Fibroblast of skin of right biceps (primary cell): ENCODE measurements at places on chromosomes 11 and 22.
A peak's percentile ranks its signal among the peaks of the same experiment; 100 is the strongest.

- no peak for DNase-seq
These were observed 4.1 kb upstream of the SLC25A1 start for GRCh38 chr22:19182472-19183157.

GRCh38 chr22:48100685-48101417, 1338.4 kb downstream of the TBC1D22A start:
- no peak for DNase-seq

GRCh38 chr11:109308551-109308950, 113.4 kb upstream of the C11orf87 start:
- DNase-seq, result peak; percentile 11

DNA sequence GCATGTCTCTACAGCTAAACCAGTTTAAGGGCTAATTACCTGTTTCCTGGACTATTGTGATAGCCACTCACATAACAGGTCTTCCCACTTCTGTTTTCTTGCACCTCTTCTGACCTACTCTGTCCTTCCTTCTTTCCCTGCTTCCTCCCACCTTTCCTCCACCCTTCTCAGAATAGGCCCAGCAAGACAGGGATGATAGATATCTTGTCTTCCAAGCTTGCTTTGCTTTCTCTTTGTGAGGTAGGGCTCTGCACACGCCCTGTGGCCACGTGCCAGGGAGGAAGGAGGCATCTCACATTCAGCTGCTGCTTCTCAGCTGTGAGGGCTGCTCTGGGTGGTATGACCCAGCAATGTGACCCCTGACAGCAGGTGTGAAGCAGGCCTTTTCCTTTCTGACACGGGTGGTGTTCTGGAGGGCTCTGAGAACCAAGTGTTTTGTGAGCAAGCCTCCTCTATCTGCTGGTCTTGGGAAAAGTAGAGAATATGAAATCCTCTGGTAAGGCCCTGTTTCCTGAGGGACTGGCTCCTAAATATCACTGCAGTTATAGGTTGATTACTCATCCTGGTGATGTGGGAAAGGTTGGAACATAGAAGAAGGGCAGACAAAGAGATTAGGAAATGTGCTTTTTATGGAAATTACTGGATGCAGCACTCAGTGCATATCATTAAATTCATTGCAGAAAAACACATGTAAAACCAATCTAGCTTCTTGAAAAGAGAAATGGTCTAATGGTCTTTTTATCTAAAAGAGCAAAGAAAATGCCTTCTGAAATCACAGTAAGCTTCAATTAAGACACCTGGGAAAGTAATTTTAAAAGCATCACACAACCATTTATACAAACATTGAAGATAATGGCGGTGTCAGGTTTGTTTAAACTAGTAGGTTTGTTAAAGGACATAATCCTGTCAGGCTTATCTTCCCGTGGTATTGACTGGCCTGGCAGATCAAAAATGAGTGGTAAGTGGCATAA, 8.5 kb downstream of the AMOTL1 start:
- peak; percentile 72 for DNase-seq

DNA sequence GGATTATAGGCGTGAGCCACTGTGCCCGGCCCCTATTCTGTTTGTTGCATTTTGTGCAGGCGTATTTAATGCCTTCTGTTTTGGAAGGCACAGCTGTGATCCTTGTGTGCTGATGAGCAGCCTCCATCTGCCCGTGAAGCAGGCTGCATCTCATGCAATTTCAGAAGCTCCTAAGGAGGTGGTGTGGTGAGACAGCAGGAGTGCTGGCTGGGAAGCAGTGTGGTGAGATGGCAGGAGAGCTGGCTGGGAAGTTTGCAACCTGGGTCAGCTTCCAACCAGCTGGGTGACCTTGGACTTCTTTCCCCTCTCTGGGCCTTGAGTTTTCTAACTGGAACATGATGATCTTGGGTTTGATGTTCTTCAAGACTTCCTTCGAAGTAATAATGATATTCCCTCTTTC, 525.1 kb downstream of the TBC1D22A start:
- DNase-seq, result no peak

GRCh38 chr11:21552911-21553310, 640.0 kb upstream of the ANO5 start:
- DNase-seq, result peak; percentile 47

- no peak for DNase-seq
These were observed 667.3 kb downstream of the OPCML start for GRCh38 chr11:132864811-132865576.

DNA sequence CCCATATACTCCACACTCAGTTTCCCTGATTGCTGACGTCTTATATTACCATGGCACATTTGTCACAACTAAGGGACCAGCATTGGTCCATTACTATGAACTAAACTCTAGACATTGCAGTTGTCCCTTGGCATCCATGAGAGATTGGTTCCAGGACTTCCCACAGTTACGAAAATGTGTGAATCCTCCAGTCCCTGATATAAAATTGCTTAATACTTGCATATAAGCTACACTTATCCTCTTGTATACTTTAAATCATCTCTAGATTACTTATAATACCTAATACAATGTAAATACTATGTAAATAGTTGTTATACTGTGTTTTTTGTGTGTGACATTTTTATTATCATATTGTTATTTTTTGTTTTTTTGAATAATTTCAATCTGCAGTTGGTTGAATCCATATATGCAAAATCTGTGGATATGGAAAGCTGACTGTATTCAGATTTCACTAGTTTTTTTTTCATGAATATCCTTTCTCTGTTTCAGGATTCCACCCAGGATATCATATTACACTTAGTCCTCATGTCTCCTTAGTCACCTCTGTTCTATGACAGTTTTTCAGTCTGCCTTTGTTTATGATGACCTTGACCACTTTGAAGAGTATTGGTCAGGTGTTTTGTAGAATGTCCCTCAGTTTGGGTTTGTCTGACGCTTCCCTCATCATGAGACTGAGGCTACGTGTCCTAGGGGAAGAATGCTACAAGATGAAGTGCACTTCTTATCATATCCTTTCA, 55.3 kb downstream of the INSC start:
- DNase-seq, result no peak

GRCh38 chr11:129489249-129489648, 113.6 kb downstream of the BARX2 start:
- DNase-seq, result no peak

DNA sequence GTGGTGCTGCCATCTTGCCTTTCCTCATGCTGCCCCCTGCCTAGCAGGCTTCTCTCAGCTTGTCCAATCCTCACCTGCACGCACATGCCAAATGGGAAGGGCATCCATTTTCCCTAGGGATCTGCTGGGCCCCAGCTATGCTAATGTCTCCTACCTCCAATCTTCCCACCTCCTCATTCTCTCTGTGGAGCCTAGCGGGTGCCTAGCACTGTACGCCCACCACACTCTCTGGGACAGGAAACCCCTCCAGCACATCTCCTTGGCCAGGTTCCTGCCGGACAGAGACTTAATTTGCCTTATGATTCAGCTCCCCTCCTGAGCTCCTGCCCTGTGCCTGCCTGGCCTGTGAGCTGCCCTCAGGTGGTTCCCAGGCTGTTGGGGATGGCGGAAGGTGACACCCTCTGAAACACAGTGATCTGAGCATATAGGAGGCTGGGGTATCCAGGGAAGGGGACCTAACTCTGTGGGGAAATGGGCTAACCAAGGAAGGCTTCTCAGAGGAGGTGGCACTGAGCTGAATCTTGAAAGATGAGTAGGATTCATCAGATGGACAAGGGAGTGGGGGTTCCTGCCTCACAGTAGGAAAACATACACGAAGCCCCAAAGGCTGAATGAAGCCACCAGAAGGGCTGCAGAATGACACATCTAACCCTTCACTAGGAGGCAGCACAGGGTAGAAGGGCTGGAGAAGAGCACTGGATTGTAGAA, 79.2 kb upstream of the WNT11 start:
- DNase-seq, result no peak

DNA sequence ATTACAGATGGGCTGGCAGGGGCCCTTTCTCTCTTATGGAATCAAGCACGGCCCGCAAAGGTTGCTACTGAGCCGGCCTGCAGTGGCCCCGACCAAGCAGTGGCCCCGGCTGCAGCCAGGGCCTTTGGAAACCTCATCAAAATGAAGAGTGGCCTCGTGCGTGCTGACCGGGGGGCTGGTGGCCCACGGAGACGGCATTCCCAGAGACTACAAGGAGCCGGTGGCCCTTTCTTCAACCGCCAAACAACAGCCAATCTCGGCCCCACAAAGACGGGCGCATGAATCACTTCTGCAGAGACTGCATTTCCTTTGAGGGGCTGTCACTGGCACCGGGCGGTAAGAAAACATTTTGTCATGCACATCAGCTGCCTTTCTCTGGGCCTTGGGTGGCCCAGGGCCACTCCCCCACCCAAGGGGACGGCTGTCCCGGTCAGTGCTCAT, 43.1 kb upstream of the FGF3 start:
- no peak for DNase-seq

GRCh38 chr22:19874307-19875060, 19.8 kb upstream of the GNB1L start:
- no peak for DNase-seq

DNA sequence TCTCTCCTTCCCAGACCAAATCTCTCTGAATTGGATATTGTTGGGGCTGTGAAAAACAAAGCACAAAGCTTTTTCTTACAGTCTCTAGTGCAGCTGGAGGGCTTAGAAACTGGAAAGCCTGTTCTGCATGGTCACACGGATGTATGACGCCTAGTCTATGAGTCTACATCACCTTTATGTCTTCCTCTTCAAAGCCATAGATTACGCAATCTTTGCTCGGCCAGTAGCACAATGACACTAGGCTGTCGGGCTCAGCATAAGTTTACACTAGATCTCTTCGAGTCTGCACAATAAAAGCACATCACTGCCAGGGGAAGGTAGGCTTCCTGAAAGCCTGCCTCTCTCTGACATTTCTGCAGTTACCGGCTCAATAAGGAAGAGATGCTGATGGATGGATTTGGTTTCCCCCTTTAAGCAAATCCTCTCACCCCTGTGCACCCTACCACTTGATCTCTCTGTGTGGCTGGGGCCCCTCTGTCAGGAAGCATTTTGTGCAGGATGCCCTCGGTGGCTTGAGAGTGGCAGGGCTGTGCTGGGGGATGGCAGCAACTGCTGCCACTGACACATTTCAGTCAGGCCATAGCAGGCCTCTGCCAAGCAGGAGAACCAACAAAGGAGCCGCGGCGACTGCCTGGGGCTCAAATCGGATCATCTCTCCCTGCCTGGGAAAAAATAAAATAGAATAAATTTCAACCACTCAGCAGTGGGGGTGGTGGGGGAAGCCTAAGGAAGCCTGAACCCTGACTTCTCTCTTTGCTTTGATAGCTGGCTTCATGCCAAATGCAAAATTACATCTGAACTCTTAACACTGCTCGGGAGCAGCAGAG, 1272.8 kb downstream of the LRRC4C start:
- DNase-seq, result no peak

DNA sequence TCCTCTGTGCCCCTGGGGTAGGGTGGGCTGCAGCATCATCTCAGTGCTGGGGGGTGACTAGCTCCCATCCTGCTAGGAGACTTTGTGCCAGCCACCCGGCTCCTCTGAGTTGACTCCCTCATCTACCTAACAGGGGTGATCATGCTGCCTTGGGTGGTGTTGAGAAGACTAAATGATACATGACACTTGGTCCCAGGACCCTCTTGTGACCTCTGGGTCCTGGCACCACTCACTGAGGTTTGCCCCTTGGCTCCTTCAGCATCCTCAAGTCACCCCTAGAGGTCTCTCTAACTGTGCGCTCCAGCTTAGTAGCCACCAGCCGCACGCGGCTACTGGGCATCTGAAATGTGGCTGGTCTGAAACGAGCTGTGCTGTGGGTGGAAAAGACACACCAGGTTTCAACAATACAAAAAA, 72.1 kb downstream of the LRRC32 start:
- DNase-seq, result peak; percentile 66

DNA sequence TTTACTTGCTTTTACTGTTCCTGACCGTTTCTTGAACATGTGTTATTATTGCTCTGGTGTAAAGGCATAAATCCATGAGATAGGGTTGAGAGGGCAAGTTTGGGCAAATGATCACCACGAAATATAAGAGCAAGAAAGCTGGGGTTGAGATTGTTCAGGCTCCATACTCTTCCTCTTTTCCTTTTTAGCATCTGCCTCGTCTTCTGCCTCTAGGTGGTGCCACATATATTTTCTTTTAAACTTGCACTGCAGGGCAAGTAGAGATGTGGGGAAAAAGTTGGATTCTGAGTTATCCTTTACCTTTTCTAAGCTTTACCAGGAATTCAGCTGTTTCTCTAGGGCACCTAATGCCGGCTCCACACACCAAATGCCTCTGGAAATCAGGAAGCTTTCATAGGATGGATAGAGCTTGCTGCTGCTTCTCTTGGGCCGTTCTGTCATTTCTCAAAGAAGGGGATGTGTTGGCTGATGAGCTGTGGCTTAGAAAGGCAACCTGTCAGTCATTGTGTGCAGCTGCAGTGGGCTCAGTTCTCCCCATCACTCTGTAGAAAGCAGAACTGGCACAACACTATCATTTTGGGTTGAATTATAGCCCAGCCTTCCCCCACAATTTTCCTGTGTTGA, 98.2 kb downstream of the LDLRAD3 start:
- DNase-seq, result no peak

- DNase-seq, result no peak
These were observed 26.8 kb upstream of the RTL6 start for GRCh38 chr22:44524806-44525205.

DNA sequence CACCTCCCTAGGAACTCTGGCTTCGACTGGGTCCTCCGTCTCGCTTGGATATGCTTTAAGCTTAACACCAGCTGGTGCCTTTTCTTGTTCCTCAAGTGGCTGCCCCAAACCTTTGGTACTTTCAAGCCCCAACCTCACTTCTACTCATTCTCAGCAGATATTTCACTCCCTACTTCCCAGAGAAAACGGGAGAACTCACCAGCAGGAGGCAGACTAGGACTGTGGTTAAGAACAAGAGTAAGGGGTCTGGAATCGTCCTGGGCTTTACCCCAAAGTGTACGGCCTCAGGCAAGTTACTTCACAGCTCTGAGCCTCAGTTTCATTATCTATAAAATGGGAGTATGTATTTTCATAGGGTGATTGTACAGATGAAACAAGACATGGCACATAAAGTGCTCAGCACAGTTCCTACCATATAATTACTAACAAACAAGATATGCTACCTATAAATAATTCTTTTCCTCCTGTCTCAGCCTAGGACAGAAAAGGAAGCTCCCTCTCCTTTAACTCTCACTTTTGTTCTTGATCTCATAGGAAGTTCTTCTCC, 37.8 kb downstream of the PAMR1 start:
- DNase-seq, result peak; percentile 75

DNA sequence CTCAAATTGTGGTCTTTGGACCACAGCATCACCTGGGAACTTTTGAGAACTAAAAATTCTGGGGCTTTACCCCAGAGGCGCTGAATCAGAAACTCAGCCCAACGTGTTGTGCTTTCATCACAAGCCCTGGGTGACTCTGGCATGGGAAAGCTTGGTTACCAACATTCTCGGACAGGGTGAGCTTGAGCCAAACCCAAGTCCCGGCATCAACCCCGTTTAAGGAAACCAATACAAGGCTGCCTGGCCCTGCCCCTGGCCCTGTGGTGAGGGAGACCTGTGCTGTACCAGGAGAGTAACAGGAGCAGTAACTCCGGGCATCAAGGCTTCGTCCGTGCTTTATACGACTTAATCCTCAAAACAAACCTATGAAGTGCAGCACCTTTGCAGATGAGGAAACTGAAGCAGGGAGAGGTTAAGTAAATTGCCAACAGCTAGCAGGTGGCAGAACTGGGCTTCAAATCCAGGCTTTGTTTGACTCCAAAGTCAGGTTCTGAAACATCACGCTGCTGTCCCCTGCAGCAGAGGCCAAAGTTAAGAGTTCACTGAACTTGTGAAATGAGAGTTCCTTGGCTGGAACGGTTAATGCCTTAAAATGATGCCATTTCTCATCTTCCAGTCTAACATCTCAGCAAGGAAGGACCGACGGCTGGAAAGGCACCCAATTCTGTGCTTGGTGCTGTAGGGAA, 64.1 kb upstream of the BID start:
- no peak for DNase-seq
